ENCODE measurements at places on chromosomes 12 and 14.

DNA sequence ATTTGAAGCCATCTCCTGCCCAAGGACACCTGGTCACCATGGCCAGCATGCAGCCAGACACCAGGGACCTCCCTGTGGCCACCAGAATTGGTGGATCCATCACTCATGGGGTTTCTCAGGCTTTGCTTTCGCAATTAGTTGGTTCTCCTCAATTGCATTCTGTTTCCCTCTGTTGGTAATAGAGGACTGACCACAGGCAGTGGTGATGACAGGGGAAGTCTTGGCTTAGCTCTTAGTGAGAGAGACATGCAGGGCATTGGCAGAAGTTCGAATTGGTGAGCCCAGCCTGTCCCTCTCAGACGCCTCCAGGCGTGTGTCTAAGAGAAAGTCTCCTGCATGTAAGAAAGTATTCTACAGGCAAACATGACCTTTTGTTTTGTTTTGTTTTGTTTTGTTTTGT, 21.3 kb downstream of the HCAR2 start:
- DNase-seq = peak; percentile 47

- DNase-seq = no peak
These were observed 1039.3 kb upstream of the FOXG1 start for GRCh38 chr14:27727251-27727770.

GRCh38 chr14:66380143-66380542, 106.0 kb upstream of the CCDC196 start:
- no peak for DNase-seq

- peak; percentile 43 for DNase-seq
These were observed 50.4 kb downstream of the ACADS start for GRCh38 chr12:120775862-120776552.

DNA sequence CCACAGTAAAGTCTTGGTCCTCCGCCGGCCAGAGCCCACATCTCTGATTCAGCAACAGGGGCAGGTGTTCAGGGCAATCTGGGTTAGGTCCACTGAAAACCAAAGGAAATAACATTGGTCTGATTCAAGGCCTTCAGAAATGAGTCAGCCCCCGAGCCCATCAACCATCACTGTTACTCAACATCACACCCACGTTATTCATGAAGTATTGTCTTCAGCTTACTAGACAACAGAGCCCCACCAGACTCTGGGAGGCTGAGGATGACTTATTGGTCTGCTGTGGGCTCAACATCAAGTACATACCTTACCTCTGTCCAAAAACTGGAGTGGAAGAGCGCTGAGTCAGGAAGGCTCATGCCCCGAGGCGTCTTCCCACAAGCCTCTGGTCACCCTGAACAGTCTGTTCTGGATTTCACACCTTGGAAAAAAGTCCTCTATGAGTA, 97.5 kb downstream of the ZFP36L1 start:
- peak; percentile 100 for DNase-seq

- DNase-seq = no peak
These were observed 53.1 kb downstream of the ZFYVE26 start for GRCh38 chr14:67763158-67763822.

GRCh38 chr14:50967790-50968189, 23.5 kb upstream of the PYGL start:
- peak; percentile 16 for DNase-seq

DNA sequence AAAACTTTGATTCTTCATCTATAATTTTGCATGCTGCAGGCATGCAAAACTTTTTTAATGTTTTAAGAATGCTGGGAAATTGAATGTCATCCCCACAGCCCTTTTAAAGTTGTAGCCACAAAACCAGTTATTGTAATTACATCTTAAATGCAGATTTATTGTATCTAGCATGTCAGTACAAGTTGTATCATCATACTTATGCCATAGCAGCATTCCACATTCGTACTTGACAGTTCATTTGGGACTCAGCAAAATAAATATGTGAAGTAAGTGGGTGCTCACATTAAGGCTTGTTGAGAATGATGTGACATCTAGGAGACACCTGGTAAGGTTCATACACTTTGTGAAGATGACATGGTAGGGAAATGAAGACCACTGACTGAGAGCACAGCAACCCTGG, 44.0 kb upstream of the GZMB start:
- DNase-seq = no peak

GRCh38 chr14:75578786-75579337, 442 bp downstream of the FLVCR2 start:
- no peak for DNase-seq

- DNase-seq = no peak
These were observed 19.2 kb upstream of the CYP46A1 start for GRCh38 chr14:99664937-99665273.

- DNase-seq = peak; percentile 80
These were observed 384.2 kb downstream of the ZFP36L1 start for GRCh38 chr14:68408680-68409079.

- DNase-seq = peak; percentile 63
These were observed 474.1 kb downstream of the FLRT2 start for GRCh38 chr14:86003998-86004397.

DNA sequence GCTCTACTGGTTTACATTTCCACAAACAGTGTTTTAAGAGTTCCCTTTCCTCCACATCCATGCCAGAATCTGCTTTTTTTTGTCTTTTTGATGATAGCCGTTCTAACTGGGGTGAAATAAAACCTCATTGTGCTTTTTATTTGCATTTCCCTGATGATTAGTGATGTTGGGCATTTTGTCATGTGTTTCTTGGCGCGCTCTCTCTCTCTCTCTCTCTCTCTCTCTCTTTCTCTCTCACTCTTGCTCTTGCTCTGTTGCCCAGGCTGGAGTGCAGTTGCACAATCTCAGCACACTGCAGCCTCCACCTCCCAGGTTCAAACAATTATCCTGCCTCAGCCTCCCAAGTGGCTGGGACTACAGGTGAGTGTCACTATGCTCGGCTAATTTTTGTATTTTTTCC, 9.6 kb upstream of the MIS18BP1 start:
- no peak for DNase-seq

GRCh38 chr12:49924628-49925246, 21.0 kb upstream of the FAIM2 start:
- DNase-seq = no peak

DNA sequence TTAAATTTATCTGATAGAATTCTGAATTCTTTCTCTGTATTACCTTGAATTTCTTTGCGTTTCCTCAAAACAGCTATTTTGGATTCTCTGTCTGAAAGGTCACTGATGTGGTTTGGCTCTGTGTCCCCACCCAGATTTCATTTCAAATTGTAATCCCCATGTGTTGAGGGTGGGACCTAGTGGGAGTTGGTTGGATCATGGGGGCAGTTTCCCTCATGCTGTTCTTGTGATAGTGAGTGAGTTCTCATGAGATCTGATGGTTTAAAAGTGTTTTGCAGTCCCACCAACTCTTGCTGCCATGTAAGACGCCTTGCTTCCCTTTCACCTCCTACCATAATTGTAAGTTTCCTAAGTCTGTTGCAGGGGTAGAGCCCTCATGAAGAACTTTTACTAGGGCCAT, 34.1 kb upstream of the OR6J1 start:
- DNase-seq = no peak

DNA sequence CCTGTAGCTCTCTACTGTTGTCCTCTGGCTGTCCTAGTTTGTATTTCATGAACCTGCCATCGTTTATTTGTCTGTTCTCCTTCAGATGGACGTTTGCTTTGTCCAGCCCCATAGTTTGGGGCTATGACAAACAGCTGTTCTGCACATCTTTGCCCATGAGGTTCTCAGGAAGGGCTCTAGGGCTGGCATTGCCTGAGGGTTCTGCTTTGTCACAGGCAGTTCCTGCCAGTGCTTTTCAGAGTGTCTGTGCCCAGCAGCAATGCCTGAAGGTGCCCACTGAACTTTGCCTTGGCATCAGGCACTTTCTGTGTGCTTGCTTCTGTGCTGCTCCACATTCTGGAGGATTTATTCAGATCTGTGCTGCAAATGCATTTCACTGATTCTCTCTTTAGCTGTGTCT, 361.3 kb downstream of the TMEM121 start:
- no peak for DNase-seq

Measured in iris pigment epithelial cell (primary cell).